H9 (cell line): ENCODE measurements at places on chromosomes 2 and 18. TPM values are rescaled to one million over a fixed set of nuclear protein-coding genes. Genes with fewer than 3 reads are reported as not detected.

The PAX3 gene
- total RNA-seq, result not detected in 2 replicates

The SEC11C gene
- 35.5 and 38.0 TPM in 2 replicates for total RNA-seq

The VWC2L gene
- not detected in 2 replicates for total RNA-seq

The RTP5 gene
- not detected in 2 replicates for total RNA-seq

The R3HDM1 gene
- 58.8 and 59.0 TPM in 2 replicates for total RNA-seq

The DTNB gene
- total RNA-seq, result 26.7 and 31.7 TPM in 2 replicates

The GALR1 gene
- total RNA-seq, result 0.02 and 0.07 TPM in 2 replicates
